ENCODE measurements at places on chromosomes 5 and 9.

- DNase-seq, result peak; percentile 11
Measured at GRCh38 chr5:31471916-31472315, 60.0 kb downstream of the DROSHA start.

- DNase-seq, result peak; percentile 30
Measured at GRCh38 chr5:79229357-79230174, 6.4 kb upstream of the JMY start.

DNA sequence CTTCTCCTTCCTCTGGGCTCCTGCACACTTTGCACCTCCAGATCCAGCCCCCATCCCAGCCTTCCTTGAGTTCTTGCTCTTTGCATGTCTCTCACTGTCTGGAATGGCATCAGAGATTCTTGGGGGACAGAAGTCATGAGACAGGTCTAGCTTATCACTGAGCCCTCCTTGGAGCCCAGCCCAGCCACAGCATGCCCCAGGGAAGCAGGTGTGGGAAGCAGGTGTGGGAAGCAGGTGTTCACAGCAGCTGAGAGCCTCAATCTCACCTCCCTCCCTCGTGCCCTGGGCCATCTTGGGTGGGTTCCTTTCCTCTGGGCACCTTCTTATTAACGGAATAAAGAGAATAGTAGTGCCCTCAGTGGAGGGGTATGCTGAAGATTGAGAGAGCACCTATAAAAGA, 27.2 kb downstream of the SLC6A7 start:
- DNase-seq, result no peak

GRCh38 chr9:133210202-133210532, 1.1 kb upstream of the OBP2B start:
- DNase-seq, result no peak

DNA sequence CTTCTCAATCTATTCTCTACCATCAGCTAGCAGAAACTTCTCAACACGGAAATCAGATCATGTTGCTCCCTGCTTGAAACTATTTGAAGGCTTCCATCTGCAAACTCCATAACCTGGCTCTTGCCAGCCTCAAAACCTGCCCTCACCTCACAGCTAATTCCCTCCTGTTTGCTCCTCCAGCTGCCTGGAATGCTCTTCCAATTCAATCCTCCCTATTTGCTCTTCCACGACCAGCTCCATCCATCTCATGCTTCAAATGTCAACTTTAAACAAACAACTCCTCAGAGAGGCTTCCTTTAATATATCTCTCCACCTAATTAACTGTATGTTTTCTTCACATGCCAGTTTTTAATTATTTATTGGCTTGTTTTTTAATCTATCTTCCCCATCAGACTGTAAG, 1.5 kb downstream of the PLAA start:
- no peak for DNase-seq

Measured in fibroblast of lung (primary cell).